Fibroblast of skin of right quadriceps (primary cell): ENCODE measurements at places on chromosomes 5 and 9.

GRCh38 chr5:154302161-154302560 is 111.6 kb downstream of the GALNT10 start:
- no peak for DNase-seq

DNA sequence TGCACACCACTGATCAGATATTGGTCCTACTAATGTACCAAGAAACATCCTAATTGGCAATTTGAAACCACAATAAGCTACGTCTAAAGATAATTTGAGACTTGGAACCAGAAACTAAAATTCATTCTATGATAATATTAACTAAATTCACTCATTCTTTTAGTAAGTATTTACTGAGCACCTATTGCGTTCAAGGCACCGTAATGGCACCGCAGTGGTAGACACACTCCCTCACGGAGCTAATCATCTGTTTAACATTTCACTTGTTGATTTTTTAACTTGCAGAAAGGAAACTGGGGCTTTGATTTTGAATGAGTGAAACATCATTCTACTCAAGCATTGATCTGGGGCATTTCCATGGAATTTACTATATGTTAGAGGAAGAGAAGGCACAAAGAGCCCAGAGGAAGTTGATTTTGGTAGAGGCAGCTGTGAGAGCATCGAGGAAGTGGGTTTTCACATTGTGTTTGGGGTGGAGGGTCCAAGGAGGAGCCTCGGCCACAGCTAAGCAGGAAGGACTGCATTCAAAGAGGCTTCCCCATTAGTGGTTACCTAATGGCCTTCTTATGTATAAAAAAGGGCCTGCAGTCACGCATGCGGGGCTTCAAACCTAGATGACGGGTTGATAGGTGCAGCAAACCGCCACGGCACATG is 7.1 kb downstream of the RAPGEF1 start:
- DNase-seq, result no peak

DNA sequence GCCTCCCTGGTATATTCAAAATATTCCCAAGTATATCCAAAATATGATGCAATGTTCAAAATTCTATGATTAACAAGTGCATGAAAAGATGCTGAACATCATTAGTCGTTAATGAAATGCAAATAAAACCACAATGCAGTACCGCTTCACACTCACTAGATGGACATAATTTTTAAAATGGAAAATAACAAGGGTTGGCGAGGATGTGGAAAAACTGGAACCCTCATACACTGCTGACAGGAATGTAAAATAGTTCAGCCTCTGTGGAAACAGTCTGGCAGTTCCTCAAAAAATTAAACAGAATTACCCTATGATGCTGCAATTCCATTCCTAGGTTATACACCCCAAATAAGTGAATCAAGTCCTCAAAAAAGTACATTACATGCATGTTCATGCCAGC is 36.1 kb upstream of the MYOT start:
- peak; percentile 21 for DNase-seq

DNA sequence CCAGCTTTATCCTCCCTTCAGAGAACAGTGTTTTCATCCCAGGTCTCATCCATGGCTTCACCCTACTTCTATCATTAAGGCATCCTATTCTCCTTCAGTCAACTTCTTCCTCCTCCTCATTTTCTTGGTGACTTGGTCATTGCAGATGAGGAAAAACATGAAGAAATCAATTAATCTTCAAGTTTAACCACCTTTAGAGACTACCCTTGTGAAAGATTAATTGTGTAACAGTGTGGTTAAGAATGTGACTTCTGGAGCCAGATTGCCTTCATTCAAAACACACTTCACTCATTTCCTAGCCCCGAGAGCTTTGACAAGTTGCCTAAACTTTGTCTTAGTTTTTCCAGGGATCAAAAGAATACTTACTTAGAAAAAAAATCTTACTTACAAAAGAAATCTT is 110.0 kb downstream of the STK32A start:
- DNase-seq, result no peak

DNA sequence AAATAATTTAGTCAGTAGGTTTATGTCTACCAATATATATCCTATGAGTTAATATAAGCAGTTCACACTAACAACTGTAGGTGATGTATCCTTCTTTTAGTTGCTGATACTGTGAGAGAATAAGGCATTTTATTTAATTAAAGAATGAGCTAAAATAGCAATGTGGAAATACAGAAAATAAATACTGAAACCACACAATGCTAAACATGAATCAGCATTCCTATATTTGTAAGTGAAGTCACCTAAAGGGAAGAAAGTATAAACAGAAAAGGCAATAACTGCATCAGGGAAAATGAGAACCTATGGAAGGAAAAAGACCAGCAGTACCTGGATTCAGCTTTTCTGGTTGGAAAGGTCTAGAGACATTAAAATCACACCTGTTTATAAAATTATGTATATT is 336.0 kb downstream of the PDE4D start:
- no peak for DNase-seq

GRCh38 chr9:115006660-115007059 is 76.3 kb upstream of the TNFSF8 start:
- peak; percentile 90 for DNase-seq

GRCh38 chr9:899440-900184 is 58.1 kb downstream of the DMRT1 start:
- no peak for DNase-seq

GRCh38 chr5:61100437-61100836 is 61.8 kb downstream of the SMIM15 start:
- DNase-seq, result no peak

DNA sequence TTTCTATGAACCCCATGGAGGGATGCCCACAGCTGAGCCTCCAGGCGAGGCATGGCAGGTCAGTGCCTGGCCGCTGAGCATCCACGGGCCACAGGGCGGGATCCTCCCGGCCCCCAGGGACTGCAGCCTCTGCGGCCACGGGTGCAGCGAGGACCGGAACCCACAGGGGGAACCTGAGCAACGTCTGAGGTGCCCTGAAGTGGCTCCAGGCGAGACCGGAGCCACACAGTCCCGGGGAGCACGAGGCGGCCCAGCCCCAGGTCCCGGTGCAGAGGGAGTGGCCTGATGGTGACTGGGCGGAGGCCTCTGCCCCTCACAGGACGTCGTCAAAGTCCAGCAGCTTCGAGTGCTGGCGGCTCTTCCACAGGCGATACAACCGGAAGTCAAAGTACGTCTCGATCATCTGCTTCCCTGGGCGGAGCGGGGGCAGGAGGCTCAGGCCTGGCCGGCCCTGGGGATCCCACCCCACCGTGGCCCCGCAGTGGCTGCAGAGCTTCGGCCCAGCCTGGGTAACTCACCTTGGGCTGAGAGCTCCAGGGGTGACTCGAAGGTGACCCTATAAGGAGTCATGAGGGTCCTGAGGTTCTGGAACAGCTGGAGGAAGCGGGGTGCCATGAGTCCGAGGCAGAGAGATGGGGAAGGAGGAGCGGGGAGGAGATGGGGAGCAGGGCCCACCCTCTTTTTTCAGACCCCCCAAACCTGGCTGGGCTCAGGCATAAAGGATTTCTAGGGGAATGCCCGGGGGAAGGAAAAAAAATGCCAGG is 8.1 kb upstream of the ENTPD8 start:
- DNase-seq, result no peak

- no peak for DNase-seq
These were observed 188.4 kb downstream of the ACER2 start for GRCh38 chr9:19597176-19597575.

GRCh38 chr5:142857405-142857804 is 87.2 kb downstream of the ARHGAP26 start:
- DNase-seq, result no peak

DNA sequence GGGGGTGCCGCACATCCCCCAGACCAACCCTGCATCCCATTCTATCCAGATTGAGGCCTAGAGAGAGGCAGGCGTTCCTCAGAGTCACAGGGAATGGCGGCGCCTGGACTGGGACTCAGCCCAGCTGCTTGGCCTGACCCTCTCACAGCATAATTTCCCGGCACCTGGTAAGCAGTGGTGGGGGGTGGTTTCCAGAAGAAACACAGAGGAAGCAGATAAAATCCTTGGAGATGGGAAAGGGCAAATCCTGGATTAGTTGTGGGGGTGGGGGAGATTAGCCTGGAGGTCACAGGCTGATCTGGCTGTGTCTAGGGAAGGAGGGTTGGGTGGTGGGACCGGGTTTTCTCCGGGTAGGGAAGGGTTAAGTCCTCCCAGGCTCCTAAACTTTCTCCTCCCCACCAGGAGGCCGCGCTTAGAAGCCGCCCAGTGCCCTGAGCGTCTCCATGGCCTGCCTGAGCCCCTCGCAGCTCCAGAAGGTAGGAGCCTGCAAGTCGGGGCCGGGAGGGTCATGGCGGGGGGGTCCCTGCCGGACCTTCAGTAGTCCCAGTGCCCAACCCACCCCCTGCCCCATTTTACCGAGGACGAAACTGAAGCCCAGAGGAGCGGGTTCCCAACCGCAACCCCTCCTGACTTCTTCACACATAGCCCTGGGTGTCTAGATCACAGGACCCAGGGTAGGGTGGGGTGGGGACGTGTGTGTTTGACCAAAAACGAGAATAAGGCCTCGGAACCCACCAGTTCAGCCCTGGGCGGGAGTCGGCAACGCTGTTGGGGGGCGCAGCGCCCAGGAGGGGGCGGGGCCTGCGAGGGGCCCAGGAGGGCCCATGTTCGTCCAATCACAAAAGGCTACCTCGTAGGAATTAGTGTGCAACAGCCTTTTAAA is 1.3 kb downstream of the PHYHD1 start:
- peak; percentile 72 for DNase-seq

- DNase-seq, result peak; percentile 91
These were observed 232.5 kb downstream of the ARHGAP26 start for GRCh38 chr5:143002459-143003327.

GRCh38 chr9:113579283-113580040 is 115.9 kb downstream of the RGS3 start:
- no peak for DNase-seq
